NCI-H774 (cell line): ENCODE measurements at places on chromosomes 1 and 21.

DNA sequence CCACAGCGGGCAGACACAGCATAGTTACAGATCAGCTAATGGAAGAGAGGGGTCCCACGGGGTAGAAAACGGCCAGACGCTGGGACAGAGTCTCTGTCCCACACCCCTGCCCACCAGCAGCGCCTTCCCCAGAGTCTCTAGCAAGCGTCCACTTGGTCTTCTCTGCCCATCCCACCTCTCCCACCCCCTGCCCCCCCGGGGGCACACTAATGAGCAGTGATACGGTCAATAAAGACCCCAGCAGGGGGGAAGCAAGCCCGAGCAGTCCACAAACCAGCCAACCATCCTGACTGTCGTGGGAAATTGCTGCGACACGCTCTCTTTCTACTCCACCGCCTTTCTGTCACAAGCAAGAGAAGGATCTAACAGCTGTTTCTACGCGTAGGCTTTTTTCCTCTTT, 374.7 kb downstream of the NPHP4 start:
- DNase-seq: no peak

DNA sequence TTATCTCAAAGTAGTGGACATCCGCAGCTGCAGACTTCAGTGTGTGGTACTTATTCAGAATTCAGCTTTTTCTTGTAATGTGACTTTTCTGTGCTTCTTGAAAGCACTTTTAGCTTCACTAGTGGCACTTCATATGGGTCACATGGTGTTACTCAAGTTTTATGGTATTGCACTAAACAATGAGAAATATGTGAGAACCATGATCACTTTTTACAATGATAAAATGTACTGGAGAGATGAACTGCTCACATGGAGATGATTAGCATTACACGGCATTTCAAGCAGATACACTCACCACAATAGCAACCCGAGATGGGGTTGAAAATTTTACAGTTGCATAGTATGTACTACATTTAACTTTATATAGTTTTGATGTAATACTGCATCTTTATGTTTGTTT, 40.1 kb upstream of the GPR52 start:
- DNase-seq: no peak

DNA sequence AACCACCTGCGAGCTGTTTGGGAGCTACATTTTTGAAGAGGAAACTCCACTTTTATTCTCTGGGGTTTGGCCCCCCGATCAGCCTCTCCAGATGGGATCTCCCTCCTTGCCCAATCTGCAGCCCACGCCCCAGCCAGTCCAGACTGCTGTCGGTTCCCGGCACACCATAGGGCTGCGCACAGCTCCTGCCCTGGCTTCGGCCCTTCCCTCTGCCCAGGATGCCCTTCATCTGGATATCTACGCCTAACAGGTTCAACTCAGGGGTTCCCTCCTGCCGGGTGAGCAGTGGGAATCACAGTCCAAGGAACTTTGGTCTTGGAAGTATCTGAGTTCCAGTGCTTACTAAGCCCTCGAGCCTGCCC, 135.3 kb downstream of the KAZN start:
- DNase-seq: no peak

- no peak for DNase-seq
Measured at GRCh38 chr1:167909691-167910180, 4.2 kb downstream of the ADCY10 start.

DNA sequence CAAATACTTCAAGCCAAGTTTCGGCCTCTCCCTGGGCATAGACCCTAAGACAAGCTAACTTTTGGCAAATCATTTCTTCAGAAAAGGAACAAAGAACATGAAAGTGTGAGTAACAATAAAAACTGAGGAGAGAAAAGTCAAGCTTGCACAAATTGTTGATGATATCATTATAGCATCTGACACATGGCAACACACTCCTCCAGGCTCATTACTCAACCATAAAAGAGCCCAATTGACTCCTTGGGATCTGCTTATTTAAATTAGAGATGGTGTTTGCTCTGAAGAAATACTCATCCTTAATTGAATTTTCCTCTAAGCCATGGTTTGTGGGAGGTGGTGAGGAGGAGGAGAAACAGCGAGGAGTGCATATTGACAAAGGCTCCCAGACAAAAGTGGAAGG, 54.5 kb downstream of the TNFSF4 start:
- DNase-seq: no peak

GRCh38 chr1:110107867-110108469, 4.3 kb upstream of the UBL4B start:
- DNase-seq: no peak

- no peak for DNase-seq
Measured at GRCh38 chr1:219381396-219381795, 207.7 kb downstream of the LYPLAL1 start.

DNA sequence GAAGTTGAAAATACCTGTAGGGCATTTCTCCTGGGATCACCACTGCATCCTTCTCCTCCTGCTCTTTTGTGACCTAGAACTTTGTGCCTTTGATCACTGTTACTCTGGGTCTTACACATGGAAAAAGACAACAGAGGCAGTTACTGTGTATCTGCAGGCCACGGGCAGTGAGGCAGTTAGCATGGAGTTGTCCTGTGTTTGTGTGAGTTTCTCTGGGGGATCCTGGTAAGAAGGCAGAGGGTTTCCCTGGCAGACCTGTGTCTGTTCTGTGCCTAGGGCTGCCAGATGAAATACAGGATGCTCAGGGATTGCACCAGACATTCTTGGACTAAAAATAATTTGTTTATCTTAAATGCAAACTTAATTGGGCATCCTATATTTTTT, 44.4 kb upstream of the SCCPDH start:
- DNase-seq: no peak

DNA sequence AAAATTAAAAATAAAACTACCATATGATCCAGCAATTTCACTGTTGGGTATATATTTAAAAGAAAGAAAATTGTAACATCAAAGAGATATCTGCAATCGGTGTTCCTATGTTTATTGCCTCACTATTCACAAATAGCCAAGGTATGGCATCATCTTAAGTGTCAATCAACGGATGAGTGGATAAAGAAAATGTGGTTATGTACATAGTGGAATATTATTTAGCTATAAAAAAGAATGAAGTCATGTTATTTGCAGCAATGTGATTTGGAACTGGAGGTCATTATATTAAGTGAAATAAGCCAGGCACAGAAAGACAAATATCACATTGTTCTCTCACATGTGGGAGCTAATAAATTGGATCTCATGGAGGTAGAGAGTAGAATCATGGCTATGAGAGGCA, 76.3 kb downstream of the RD3 start:
- DNase-seq: no peak

DNA sequence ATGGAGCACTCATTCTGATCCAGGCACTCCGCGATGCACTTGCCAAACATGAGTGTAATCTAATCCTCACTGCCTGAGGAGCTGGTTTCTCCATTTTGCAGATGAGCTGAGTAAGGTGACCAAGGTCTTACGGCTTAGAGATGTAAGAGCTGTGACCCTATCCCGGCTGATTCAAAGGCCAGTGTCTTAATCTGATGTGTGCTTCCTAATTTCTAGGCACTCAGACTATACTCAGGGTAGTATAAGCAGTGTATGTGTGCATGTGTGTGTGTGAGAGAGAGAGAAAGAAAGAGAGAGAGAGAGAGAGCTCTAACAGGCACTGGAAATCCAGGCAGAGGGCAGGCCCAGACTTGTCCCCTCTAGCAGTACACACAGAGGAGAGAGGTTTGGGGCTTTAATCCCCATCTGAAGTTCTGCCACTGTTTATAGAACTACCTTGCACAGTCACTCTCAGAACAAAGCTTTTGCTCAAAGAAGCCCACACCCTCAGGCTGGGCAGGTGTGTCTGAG, 188.2 kb downstream of the ZBTB18 start:
- no peak for DNase-seq

GRCh38 chr1:161706482-161707347, at the start of gene FCRLA:
FCRLA (plus strand) TSS chr1:161707229; CDS start chr1:161707265, 36 bp downstream.
- DNase-seq: no peak

DNA sequence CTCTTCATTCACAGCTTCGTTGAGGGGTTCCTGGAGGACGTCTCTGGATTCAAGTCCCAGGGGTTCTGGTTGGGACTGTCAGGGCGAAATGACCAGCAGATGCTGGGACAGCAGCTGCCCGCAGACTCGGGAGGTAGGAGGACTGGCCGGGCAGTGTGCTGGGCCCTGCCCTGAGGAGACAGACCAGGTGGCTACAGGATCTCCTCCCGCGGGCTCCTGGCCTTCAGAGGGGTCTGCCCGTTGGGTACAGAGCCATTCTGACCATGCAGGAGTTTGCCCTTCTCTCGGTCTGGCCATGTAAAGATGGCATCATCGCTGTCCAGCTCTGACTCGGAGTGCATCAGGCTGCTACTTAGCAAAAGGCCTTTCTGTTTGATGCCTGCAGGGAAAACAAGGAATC, 122.5 kb downstream of the KIAA0319L start:
- no peak for DNase-seq

DNA sequence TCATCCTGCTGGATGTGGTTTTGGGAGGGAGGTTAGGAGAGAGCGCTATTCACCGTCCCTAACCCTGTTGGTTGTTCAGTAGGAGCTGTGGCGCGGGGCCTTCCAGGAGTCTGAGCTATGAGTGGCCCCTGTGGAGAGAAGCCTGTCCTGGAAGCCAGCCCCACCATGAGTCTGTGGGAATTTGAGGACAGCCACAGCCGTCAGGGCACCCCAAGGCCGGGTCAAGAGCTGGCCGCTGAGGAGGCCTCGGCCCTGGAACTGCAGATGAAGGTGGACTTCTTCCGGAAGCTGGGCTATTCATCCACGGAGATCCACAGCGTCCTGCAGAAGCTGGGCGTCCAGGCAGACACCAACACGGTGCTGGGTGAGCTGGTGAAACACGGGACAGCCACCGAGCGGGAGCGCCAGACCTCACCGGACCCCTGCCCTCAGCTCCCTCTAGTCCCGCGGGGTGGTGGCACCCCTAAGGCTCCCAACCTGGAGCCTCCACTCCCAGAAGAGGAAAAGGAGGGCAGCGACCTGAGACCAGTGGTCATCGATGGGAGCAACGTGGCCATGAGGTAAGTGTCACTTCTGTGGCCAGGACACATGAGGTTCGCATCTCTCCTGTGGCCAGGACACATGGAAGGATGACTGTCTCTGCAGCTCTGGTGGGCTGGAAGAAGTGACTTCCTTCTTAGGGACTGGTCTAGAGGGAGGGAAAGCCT, 1.2 kb downstream of the ZC3H12A start:
- no peak for DNase-seq

- no peak for DNase-seq
Measured at GRCh38 chr1:172383536-172383935, 36.9 kb upstream of the C1orf105 start.
